Bone marrow (tissue), 2 donors: ENCODE measurements at places on chromosomes 4 and X.

GRCh38 chr4:141534985-141535384 lies 101.4 kb upstream of the IL15 start:
- DNase-seq = no peak

DNA sequence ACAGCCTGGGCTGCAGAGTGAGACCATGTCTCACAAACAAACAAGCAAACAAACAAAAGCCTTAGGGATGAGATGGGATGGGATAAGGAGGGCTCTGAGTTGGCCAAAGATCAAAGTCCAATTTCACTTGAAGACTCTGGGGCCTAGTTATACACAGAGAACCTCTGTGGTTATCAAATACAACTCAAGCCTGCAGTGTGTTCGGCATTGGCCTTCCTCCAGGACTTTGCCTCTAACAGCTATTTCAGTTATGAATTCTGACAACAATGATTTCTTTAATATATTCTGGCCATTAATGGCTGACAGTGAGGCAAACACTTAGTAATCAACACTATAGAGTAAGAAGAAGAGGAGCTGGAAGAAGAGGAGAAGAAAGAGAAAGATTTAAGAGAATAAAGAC lies 171.1 kb downstream of the PDGFRA start:
- no peak for DNase-seq

- no peak for DNase-seq
Observed at GRCh38 chr4:184857441-184858121, 31.8 kb upstream of the ACSL1 start.

- no peak for DNase-seq
Observed at GRCh38 chr4:128904821-128905220, 95.3 kb downstream of the JADE1 start.

GRCh38 chrX:123422875-123423274 lies 238.8 kb downstream of the GRIA3 start:
- no peak for DNase-seq

- no peak for DNase-seq
Observed at GRCh38 chrX:152428120-152428519, 23.0 kb downstream of the GABRA3 start.

DNA sequence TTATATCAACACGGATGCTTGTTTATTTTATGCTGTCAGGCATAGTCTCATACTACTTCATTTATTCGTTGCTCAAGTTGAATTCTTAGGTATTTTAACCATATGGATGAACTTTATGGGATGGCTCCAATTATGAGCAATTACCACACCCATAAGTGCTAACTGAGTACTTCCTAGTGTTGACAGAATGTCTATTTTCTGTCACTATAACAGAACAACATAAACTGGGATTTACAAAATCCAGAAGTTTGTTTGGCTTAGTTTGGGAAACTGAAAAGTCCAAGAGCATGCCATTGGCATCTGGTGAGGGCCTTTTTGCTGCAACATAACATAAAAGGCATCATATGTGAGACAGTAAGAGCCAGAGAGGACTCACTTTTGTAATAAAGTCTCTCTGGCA lies 21.0 kb downstream of the SULT1E1 start:
- no peak for DNase-seq

DNA sequence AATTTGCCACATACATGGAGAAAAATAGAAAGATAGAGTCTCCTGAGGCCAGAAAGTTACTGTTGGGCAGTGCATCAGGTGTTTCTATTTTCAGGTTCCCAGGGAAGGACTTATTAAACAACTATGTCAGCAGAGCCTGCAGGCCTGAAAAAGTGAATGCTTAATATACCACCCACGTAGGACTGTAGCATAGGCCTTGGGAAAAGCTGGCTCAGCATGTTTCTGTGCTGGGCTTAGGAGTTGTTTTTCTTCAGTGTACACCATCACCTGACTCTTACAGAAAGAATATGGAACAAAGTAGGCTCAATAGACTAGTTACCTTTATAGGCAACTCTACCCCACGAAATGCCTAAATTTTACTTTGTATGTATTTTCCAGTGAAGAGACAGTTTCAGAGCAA lies 1385.9 kb downstream of the FAM133A start:
- DNase-seq = no peak

DNA sequence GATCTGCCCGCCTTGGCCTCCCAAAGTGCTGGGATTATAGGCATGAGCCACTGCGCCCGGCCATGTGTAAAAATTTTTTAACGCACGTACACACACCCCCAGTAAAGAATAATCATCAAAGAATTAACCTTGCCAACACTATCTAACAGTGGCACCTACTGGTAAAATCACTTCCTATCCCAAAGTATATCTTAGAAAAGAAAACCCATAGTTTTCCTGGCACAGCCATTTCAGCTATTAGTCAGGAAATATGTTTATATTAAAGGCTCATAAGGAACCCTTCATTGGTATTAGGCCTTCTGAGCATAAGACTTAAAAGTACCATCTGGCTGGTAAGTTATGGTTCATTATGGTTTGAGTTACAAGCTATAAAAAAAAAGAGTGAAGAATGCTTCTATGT lies 14.1 kb downstream of the S100G start:
- no peak for DNase-seq

GRCh38 chr4:94349193-94349592 lies 6.6 kb upstream of the HPGDS start:
- no peak for DNase-seq

DNA sequence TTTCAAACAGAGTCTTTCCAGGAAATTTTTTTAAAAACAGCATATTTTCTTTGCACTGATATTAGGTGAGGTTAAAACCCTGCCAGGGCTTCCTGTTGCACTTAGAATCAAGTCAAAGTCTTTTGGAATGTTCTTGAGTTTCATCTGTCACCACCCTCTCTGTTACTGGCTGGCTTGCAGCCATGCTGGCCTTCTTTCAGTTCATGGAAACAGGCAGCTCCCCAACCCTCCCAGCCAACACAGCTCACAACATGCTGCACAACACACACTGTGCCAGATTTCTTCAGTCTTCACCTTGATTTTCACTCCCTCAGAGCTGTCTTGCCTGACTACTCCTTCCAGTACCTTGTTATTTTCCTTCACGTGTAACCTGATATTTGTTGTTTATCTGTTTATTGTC lies 129.5 kb downstream of the KCNIP4 start:
- no peak for DNase-seq

GRCh38 chrX:9899640-9900111 lies 67.5 kb upstream of the CLDN34 start:
- no peak for DNase-seq

- DNase-seq = no peak
Observed at GRCh38 chr4:135418353-135418752, 1216.8 kb upstream of the PABPC4L start.

GRCh38 chr4:7429069-7429416 lies 5.7 kb downstream of the PSAPL1 start:
- DNase-seq = no peak

DNA sequence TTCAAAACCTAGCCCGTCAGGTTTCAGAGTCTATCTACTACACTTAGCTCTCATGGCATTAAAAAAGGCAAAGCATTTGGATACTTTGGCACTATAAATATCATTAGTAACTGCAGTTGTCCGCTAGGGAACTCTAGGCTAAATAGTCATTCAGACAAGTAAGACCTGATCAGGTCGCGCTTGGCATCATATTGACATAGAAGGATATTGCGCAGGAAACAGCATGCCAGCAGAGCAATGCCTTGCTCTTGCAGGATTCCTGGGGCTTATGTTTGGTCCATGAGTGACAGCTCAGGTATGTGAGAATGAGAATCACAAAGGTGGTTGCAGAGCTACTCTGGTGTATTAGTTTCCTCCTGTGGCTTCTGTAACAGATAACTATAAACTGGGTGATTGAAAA lies 62.7 kb downstream of the KDM6A start:
- DNase-seq = no peak

- DNase-seq = no peak
Observed at GRCh38 chrX:10240918-10241317, 84.1 kb downstream of the CLCN4 start.

DNA sequence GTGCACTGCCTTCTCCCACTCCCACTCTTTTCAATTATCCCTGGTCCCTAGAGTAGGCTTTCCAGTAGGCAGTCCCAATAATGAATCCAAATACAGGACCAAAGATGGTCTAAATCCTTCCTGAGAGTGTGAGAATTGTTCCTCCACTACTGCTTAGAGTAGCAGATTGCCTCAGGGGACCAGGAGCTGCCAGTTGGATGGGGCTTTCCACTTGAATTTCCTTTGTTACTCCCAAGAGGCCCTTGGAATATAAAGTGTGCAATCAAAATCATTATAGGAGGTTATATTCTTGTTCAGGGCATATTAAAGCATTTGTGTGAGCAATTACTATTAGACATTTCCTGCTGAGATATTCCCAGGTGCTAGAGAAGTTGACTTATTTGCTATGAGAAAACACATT lies 156.6 kb upstream of the TLL1 start:
- no peak for DNase-seq

DNA sequence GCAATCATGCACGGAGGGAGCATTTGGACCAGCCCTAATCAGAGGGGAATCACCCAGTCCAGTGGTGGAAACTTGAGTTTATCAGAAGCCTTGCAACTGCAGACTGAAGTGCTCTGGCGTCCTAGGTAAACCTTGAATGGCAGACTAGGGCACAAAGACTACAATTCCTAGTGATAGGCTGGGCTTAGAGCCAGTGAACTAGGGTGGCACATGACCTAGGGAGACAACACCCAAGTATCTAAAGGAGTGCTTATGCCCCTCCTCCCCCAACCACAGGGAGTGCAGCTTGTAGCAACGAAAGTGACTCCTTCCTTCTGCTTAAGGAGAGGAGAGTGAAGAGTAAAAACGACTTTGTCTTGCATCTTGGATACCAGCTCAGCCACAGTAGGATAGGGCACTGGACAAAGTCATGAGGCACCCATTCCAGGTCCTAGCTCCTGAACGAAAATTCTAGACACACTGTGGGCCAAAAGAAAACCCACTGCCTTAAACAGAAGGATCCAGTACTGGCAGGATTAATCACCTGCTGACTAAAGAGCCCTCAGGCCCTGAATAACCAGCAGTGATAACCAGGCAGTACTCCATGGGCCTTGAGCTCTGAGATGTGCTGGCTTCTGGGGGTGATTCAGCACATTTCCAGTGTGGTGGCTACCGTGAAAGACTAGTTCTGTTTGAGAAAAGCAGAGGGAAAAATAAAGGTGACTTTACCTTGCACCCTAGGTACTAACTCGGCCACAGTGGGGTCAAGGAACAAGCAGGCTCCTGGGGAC lies 58.7 kb upstream of the STARD8 start:
- DNase-seq = no peak

DNA sequence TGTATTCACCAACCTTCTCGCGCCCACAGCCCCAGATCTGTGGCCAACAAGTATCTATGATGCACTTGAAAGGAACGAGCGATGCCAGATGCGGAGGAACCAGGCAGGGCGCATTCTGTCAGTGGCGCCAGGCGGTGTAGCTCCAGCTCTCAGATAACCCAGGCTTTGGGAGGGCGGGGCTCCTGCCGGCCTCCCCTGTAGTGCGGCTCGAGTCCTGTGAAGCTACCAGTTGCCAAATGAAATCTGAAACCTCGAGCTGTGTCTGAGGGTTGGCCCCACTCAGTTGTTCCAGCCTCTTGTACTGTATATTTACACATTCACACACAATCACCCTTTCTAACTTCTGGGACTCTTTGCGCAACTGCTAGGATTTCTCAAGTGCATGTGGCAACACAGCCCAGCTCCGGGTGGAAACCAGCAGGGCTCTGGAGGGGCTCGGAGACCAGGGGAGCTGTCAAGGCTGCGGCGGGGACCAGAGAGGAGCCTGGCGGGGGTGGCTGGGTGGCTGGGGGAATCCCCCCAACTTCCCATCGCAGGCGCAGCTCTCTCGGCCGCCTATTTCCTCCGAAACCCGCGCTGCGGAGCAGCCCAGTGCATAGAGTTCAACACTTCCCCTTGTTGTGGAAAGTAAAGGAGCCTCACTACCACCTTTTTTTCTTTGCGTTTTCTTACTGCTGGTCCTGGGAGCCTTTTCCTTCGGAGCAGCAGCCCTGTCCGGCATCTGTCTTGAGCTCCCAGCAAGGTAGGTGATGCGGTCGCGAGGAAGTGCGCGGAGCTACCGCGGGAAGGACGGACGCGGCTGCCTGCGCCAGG lies at the start of gene ARHGAP24:
TSS of gene ARHGAP24 (plus strand) at position 333 of the 813 bp plus-strand sequence.
- peak; percentile 66 for DNase-seq

DNA sequence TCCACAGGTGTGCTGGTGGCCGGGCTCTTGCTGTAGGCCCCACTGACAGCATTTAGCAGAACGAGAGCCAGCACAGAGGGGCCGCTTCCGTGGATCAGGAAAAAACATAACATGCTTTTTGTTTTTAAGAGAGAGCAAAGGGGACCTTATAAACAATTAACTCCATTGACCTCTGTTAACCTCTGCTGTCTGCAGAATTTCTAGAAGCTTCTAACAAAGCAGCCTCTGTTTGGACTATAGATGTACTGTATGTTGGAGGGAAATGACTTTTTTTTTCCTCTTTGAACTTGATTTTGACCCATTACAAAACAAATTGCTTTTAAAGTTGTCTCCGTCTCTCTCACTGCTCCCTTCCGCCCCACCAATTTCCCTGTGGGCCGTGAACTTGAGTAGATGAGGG lies 210.7 kb downstream of the FRAS1 start:
- DNase-seq = no peak

DNA sequence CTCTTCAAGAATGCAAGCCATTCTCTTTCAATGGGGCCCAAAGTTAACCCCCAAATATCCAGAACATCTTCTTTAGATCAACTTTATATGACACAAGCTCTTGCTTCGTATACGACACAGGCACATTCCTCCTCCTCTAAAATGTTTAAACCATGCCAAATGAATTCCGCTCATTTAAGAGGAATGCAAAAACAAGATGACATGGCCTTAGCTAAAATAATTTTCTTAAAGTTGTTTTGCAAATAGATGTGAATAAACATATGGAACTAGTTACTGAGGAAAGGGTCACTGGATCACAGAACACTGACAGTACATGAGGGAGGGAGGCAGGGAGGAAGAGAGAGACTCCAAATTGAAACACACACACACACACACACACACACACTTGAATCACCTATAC lies 97.4 kb downstream of the RASL11B start:
- no peak for DNase-seq

DNA sequence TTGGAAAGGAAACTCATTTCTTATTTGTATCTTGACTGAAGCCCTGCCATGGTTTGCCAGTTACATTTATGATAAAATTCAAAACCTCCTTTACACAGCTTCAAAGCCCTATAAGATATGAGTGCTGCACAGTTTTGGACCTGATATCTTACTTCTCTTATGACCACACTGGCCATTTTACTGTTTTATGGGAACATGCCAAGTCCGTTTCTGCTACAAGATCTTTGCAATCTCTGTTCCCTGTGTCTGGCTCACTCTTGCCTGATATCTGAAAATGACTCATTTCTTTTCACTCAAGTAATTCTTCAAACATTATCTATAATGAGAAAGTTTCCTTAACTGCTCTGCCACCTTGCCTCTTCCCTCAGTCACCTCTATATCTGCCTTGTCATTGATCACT lies 247.3 kb downstream of the SPOCK3 start:
- no peak for DNase-seq

DNA sequence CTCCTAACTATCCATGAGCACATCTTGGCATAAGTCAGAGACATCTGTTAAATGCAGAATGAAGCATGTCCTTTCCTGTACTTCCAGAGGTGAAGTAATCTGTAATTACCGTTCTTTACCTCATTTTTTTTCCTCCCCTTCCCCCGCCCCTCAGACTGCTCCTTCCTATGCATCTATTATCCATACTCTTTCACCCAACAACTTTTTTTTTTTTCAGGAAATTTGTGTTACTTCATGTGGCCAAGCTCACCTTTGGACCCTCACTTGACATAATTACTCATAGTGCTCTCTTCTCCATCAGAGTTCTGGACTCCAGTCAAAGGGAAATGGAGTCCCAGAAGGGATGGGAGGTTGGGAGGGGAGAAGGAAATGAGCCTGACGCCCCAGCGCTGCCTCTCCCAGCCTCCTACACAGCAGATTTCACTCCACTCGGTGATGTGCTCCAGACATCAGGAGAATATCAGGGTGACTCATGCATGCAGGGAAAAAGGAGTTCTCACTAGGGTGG lies 568.8 kb downstream of the STIM2 start:
- no peak for DNase-seq
